ENCODE measurements at places on chromosomes 6 and 20.

GRCh38 chr20:33282991-33283555 lies at the start of gene BPIFB1:
TSS of gene BPIFB1 (plus strand) at chr20:33283214. CDS start at chr20:33286074, 2,860 bp downstream.
- DNase-seq, result no peak

- DNase-seq, result no peak
These were observed 161.3 kb downstream of the SOX4 start for GRCh38 chr6:21754891-21755290.

DNA sequence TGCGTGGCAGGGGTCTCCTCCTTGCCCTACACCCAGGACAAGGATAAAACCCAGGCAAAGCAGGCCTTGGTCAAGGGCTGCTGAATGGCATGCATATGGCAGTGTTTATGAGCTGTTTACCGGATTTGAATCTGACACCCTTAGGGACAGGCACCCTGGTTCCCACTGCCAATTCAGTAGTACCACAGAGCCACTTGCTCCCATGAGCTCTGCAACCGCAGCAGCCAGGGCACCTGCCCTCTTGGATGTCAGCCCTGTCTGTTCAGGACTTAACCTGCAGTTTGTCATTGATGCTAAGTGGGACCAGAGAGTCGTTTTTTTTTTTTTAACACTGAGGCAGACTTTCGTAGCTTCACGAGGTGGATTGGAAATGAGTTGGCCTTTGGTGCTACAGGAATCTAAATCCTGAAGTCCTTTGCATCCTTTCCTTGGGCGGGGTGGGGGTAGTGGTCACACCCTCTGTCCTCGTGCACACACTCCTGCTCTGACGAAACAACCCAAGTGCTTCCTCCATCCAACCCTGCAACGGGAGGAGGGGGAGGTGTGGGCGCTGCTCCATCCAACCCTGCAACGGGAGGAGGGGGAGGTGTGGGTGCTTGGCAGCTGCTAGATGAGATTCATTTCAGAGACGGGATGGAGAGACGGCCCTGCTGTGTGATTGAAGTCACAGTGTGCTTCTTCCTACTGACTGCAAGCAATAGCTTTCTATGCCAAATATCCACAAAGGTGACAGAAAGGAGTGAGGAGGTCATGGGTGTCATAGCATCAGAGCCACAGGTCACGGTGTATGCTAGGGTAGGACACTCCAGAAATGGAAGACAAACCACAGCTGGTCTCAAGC lies 166.5 kb downstream of the SMOC2 start:
- DNase-seq, result no peak

DNA sequence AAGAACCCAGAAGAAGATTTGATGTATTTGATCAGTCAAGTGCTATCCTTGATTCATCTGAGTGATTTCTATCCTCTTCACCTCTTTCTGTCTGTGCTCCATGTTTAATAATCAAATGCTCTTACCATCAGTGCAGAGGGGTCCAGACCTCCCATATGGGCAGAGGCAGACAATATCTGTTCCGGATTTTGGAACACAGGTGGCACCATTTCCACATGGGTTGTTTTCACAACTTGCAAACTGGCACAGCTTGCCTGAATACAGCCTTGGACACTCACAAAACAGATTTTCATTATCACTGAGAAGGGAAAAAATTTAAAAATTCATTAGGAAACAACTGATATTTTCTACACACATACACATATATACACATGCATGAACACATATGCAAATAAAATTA lies 228.5 kb downstream of the PHF3 start:
- DNase-seq, result no peak

DNA sequence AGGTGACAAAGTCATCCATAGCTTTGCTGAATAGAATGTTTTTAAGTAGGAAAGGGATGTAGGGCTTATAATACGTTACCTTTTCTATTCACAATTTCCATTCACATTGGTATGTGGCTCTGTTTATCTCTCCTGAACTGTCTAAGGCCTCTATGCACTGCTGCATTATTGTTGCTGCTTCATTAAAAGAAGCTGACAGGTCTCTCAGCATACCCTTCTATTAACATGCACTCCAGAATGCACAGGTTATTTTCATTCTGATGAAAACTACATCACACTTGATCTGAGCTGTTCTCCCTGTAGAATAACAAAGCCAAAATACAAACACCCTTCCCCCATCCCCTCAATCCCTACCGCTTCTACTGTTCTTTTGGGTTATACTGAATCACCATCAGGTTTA lies 399.3 kb downstream of the TBC1D32 start:
- DNase-seq, result no peak

GRCh38 chr6:151681433-151682059 lies 125.9 kb upstream of the ESR1 start:
- DNase-seq, result peak; percentile 50

DNA sequence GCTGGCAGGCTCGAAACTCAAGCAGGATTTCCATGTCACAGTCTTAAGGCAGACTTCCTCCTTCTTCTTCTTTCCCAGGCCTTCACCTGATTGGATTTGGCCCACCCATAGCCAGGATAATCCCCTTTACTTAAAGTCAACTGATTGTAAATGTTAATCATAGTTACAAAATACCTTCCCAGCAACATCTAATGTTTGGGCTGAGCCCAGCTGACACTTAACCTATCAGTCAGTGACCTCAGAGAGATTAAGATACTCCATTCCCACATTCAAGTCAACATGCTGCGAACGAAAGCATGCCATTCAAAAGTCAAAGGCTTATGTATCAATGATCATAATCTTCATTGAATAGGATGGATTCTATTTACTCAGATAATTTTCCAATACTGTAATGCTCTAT lies 16.0 kb downstream of the MAP7 start:
- no peak for DNase-seq

GRCh38 chr20:22819112-22819511 lies 216.0 kb upstream of the SSTR4 start:
- no peak for DNase-seq

- peak; percentile 9 for DNase-seq
These were observed 78.5 kb upstream of the TRDN start for GRCh38 chr6:123715006-123715863.

DNA sequence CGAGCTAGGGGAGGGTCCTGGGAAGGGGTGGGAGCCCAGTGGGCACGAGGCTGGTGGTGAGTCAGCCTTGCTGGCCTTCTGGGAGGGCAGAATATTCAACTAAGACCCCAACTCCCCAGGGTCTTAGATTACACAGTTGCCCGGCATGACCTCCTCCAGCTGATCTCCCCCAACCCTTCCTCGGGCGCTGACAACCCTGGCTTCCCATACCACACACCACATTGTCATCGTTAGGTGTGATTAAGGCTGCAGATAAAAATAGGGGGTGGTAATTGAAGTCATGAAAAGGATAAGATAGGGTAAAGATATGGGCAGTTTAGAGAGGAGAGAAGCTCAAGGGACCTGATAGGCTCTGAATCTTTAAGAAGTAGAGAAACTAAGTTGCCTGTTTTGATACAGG lies 10.5 kb downstream of the CDC40 start:
- no peak for DNase-seq

DNA sequence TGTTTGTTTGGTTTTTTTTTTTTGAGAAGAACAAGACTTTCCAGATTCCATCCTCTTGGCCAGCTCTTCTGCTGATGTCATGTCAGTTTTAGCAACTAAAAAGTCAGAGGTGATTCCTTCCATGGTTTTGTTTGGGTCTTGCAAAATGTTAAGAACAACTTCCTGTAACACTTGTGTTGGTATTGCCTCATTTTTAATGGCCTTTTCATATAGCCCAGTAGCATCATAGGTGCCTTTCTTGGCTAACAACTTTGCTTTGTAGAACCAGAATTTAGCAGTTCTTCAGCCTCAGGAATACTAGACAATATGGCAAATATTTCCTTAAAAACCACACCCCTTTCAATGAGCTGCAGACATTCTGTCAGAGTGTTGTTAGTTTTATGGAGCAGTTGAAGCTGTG lies 99.5 kb upstream of the SIRPG start:
- peak; percentile 8 for DNase-seq

GRCh38 chr6:12785301-12785700 lies 68.7 kb downstream of the PHACTR1 start:
- DNase-seq, result no peak

DNA sequence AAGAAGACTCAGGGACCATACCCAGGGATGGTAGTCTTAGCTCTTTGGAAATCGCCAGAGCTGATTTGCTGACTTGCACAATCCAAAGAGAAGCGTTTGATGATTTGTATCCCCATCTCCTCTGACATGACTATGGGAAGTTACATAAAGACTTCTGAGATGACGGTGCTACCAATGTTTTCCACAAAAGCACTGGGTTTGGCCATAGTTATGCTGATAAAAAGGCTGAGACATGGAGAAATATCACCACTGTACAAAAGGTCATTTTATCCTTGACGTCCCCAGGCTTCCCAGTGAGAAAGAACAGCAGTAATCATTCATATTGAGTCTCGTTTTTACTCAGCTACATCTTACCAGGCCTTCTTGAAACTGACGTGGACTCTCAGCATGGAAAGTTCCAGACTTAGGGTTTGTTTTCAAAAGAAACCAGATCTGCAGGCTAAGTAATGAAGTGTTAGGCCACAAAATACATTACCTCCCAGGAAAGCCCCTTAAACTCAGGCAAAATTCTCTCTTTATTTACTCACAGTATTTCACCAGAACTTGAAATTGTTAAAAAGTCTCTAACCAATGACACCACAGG lies 370.3 kb upstream of the JARID2 start:
- no peak for DNase-seq

- DNase-seq, result peak; percentile 22
These were observed 173.4 kb downstream of the MRPL14 start for GRCh38 chr6:43953794-43954310.

DNA sequence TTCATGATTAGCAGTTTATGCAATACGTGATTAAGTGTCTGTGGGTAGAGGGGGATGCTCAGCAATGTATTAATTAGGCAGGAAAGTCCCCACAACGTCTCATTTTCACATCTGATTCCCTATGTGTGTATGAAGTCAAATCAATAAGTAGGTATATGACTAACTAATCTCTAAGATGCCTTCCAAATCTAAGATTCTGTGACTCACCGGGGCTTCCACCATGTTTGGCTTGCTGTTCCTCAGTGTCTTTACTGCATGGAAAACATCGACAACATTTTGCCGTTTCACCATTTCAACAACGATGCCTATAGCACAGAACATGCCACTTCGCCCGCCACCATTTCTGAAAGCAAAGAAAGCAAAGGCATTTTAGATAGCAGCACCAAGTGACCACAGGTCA lies 72.0 kb upstream of the THEMIS start:
- no peak for DNase-seq

- DNase-seq, result no peak
These were observed 6.3 kb downstream of the SNHG17 start for GRCh38 chr20:38428800-38429199.

GRCh38 chr20:59508729-59509128 lies 95.6 kb upstream of the PHACTR3 start:
- no peak for DNase-seq

GRCh38 chr6:17343215-17343614 lies 50.2 kb upstream of the CAP2 start:
- DNase-seq, result no peak

GRCh38 chr6:64301307-64302236 lies 666.0 kb downstream of the PHF3 start:
- no peak for DNase-seq

DNA sequence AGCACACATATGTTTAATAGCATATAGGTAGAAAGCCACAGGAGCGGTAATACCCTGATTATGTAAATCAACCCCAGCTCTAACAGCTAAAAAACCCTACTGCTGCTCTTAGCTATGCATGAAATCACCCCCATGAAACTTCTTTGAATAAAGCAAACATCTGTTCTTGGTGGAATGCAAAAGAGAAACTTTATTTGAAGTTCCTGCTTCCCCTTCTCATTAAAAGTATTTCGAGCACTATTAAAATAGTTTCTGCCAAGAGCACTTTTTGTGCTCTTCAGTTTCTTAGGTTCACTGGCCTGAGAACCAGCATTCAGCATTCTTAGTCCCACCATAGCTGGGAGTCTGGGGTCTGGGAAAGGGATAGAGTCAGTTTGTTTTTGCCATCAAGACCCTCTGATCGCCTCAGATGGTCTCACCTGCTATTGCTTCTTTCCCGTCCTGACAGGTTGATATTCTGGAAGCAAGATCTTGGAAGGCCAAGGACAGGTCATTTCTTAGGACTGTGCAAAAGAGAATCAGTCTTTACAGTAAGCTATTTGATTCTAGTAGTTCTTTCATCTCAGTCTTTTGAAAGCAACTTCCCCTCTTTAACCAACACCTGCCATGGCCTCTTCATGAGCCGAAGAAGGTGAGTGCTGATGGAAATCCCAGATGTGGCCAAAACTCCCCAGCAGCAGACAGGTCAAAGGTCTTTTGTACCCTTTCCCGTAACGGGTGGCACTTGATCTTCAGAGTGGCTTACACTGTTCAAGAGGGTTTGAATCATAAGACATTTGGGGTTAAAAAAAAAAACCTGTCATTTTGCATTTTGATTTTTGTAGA lies 76.5 kb upstream of the TMEM170B start:
- DNase-seq, result no peak

DNA sequence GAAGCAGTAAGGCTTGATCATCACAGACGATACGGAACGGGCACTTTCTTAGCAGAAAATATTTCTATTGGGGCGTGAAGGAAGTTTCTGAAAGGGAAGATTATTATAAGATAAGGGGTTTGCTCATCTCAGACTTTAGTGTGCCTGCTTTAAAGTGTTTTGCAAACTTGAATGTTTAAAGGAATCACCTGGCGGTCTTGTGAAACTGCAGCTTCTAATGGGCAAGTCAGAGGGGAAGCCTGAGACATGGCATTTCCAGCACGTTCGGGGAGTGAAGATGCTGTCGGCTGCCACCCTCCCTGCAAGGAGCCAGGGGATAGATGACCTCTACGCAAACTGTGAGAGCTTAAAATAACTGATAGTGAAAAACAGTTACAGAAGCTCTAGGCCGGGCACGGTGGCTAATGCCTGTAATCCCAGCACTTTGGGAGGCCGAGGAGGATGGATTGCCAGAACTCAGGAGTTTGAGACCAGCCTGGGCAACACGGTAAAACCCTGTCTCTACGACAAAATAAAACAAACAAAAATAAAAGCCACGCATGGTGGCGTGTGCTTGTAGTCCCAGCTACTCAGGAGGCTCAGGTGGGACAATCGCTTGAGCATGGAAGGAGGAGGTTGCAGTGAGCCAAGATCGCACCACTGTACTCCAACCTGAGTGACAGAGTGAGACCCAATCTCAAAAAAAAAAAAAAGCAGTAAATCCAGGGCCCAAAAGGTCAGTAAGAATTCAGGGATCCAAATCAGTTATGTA lies 2.3 kb upstream of the KIF16B start:
- DNase-seq, result no peak

DNA sequence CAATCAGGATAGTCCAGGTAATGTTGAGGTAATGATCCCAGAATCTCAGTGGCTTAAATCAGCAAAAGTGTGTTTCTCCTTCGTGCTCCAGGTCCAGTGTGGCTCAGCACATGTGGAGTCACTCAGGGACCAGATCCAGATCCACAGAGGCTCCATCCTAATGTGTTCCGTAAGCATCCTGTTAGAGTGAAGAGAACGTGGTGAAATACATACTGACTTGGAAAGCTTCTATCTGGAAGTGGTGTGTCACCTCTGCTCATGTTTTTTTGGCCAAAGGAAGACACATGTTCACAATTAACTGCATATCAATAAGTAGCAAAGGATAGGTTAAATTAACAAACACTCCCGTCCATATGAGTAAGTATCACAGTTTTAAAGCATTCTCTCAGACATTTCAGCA lies 26.8 kb upstream of the PREP start:
- peak; percentile 80 for DNase-seq

GRCh38 chr20:8981482-8981881 lies 87.4 kb upstream of the PLCB4 start:
- no peak for DNase-seq
